ENCODE measurements at places on chromosomes 13 and 19. TPM values are rescaled to one million over a fixed set of nuclear protein-coding genes. Genes with fewer than 3 reads are reported as not detected.

The TUBB4A gene
- total RNA-seq = 8.1 TPM

The THSD1 gene
- total RNA-seq = 5.3 TPM

The FCER2 gene
- not detected for total RNA-seq

The ZNF320 gene
- total RNA-seq = not detected

The NLRP9 gene
- not detected for total RNA-seq

The FARSA gene
- 73.9 TPM for total RNA-seq

The ZNF547 gene
- 1.0 TPM for total RNA-seq

The PRRG2 gene
- total RNA-seq = 0.93 TPM

The TMEM238 gene
- 4.0 TPM for total RNA-seq

The DCLK1 gene
- total RNA-seq = 1.4 TPM

The KASH5 gene
- not detected for total RNA-seq

The TGDS gene
- total RNA-seq = 8.4 TPM

The N4BP2L1 gene
- total RNA-seq = 0.62 TPM

The SLC6A16 gene
- 0.95 TPM for total RNA-seq

The PDE4C gene
- total RNA-seq = 0.48 TPM

The PSG3 gene
- 0.07 TPM for total RNA-seq

The CEACAM6 gene
- 18.9 TPM for total RNA-seq

The LPAR2 gene
- total RNA-seq = 5.9 TPM

The ZNF571 gene
- total RNA-seq = 1.0 TPM

The FCGBP gene
- total RNA-seq = 0.96 TPM

The KLK3 gene
- not detected for total RNA-seq

The SIAH3 gene
- total RNA-seq = not detected

The AMER2 gene
- total RNA-seq = not detected

The C19orf38 gene
- total RNA-seq = 0.18 TPM

The ZNRF4 gene
- total RNA-seq = not detected

The TEX26 gene
- not detected for total RNA-seq

The CLDN10 gene
- 0.14 TPM for total RNA-seq

The TLE6 gene
- total RNA-seq = 4.5 TPM

The PLK5 gene
- total RNA-seq = not detected

The PROZ gene
- not detected for total RNA-seq

The CYP2F1 gene
- not detected for total RNA-seq

The DIRAS1 gene
- total RNA-seq = 3.2 TPM

The ZNF549 gene
- total RNA-seq = 2.0 TPM

The SKA3 gene
- total RNA-seq = 16.1 TPM
